ENCODE measurements at places on chromosomes 2 and 18. TPM values are rescaled to one million over a fixed set of nuclear protein-coding genes. Genes with fewer than 3 reads are reported as not detected.

Gene ALPI
- total RNA-seq: not detected

Gene OR6B2
- total RNA-seq: not detected

DNA sequence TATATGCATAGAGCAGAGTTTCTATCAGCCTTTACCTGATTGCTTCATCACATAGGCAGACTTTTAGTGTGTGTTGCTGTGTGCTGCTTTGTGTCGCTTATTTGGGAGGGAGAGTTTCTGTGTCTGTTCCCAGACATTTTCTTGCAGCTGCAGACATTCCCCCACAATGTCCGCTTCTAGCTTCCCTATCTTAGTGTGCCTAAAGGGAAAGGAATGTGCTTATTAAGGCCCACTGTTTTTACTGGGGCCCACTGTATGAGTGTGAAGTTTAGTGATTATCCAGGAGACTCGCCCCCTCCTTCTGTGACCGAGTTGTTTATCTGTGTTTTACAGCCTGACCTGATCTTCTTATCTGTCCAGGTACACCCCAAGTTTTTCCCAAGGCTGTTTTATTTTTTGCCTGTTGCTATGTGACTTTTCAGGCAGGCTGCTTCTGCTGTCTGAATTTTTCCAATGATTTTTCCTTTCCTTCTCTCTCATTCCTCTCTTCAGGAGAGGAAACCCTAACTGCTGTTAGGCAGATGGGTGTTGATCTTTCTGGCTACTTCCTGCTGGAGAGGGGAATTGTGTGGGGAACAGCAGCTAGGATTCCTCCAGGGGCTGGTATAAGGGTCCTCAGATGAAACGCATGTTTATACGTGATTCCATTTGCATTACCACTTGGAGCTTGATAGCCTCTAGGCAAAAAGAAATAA, 47.6 kb downstream of the STK17B start:
- DNase-seq: no peak

GRCh38 chr2:51093016-51093415, 61.1 kb upstream of the NRXN1 start:
- no peak for DNase-seq

GRCh38 chr2:26585100-26585499, 56.1 kb downstream of the CIB4 start:
- DNase-seq: no peak

Gene RGPD5
- total RNA-seq: 39.8 TPM

Gene GPR39
- total RNA-seq: 24.4 TPM
